ENCODE measurements at places on chromosomes 1 and 21.

DNA sequence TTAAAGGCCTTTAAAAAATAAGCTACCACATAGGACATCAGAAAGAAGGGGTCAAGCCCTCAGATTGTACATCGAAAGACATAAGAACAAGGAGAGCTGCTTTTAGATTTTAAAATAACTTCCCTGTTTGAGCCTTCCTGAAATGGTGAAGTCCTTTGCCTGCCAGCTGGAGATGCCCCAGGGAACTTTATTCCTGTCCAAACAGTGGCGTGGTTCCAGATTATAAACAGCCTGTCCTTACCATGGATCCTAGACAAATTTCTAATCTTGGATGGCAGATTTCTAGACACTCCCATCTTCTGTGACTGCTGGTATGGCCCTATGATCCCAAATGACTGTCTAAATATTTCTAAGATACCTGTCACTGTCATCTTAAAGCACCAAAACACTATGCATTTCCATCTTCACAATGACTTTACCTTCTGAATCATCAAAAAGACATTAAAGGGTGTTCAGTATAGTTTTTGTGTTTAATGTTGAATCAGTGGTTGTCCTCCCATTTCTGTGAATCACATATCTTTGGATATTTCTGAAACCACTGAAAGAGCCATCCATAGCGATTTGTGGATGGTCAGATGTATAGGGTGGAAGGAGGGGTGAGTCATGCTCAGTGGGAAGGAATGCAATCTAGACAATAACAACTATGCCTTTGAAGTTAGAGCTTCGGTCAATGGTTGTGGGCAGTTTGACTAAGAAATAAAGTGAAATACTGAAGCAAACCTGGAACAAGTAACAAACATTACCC is 23.2 kb downstream of the ILDR2 start:
- no peak for DNase-seq

GRCh38 chr1:59266927-59267293 is 30.0 kb upstream of the FGGY start:
- DNase-seq: no peak

DNA sequence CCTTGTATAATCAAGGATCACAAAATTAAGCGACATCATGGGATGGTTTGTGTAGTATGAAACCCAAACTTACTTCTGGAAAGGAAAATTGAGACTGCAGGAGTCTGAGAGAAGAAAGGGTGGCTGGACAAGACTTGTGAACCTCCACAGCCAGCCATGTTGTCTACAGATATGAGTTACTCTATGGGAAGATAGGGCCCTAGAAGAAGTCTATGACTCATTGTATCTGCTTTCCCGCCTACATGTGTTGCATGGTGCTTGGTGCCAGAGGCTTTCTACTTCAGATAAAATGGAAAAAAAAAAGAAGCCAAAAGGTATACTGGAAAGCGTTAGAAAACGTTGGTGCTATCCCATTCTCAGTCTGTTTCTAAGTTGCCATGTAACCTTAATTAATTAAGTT is 18.7 kb upstream of the OR6N2 start:
- DNase-seq: no peak

DNA sequence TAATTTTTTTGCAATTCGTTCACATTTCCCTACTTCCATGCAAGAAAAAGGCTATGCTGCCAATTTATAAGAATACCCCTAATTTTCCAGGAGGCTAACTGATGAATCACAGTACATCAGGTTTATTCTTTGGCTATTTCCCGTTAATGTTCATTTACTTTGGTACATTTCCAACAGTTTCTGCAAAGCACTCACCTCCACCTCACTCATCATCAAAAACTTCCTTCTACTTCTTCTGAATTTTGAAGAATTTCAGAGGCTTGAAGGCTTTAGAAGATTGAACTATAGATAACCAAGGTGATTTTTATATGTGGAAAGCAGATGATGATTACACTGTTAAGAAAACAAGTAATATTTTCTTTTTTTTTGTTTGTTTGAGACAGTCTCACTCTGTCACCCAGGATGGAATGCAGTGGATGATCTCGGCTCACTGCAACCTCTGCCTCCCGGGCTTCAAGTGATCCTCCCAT is 60.5 kb upstream of the HP1BP3 start:
- DNase-seq: no peak

GRCh38 chr1:151885479-151885878 is 23.8 kb downstream of the THEM4 start:
- no peak for DNase-seq

- DNase-seq: no peak
These were observed 165.1 kb upstream of the SNX7 start for GRCh38 chr1:98496256-98496995.

DNA sequence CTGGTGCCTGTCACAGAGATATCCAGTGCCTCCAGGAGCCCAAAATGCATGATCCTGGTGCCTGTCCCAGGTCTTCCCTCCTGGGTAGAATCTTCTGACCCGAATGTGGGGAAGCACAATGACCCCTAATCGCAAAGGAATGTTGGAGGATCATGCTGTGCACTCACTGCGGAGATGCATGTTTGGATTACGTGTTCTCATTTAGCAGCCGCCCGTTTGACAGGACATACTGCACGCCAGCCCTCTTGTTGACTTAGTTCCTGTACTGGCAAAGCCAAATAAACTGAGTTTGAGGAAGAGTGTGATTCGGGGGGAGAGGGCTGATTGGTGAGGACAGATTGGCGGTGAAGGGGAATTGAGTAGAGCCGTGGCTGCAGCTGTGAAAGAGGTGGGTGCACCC is 85.9 kb upstream of the SIM2 start:
- no peak for DNase-seq

GRCh38 chr21:23684431-23684830 is 1922.8 kb downstream of the MRPL39 start:
- no peak for DNase-seq

GRCh38 chr21:44951186-44951915 is 11.5 kb downstream of the SLX9 start:
- DNase-seq: no peak

DNA sequence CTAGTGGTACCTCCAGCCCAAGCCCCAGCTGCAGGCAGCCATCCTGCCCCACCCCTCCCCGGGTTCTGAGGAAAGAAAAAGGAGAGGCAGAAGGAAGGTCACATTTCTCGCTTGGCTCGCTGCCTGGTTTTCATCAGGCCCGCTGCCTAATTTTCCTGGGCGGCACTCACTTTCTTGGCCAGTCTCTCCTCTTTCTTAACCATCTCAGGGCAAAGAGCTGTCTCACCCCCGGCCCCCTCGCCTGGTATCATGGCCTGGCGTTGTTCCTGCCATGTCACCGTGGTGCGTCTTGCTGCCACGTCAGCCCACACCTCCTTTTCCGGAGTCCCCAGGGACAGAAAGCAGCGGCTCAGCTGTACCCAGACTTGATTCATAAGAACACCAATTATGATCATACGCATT is 26.6 kb upstream of the CASZ1 start:
- no peak for DNase-seq

- DNase-seq: no peak
These were observed 31.8 kb downstream of the SDCCAG8 start for GRCh38 chr1:243287652-243288051.

DNA sequence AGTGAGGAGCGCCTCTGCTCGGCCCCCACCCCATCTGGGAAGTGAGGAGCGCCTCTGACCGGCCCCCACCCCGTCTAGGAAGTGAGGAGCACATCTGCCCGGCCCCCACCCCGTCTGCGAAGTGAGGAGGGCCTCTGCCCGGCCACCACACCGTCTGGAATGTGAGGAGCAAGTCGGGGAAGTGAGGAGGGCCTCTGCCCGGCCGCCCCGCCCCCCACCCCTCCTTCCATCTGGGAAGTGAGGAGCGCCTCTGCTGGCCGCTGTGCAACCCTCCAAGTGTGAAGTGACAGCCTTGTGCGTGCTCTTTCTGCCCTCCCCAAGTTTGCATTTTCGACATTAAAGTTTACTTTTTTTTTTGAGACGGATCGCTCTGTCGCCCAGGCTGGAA is 5.1 kb upstream of the ZZZ3 start:
- no peak for DNase-seq

- DNase-seq: no peak
These were observed 1.8 kb downstream of the TXNIP start for GRCh38 chr1:145994391-145995120.

DNA sequence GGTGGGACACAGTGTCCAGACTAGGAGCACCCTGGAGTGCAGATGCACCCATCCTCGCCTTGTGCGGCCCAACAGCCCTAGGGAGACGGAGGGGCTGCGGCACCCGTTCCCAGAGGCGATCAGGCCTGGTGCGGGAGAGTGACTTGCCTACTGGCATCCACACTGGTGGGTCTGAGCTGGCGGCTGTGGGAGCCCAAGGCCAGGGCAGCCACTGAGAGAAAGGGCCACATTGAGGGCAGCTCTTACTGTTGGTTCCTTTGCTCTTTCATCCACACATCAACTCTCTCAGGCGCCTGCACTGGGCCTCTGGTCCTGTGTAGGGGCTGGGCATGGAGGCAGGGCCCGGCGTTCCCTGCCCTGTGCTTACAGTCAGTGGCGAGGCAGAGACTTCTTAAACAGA is 8.6 kb downstream of the PODN start:
- DNase-seq: no peak

GRCh38 chr1:67484492-67484891 is 54.3 kb upstream of the SERBP1 start:
- no peak for DNase-seq

- no peak for DNase-seq
These were observed 22.5 kb upstream of the DPYD start for GRCh38 chr1:97943354-97943753.

- DNase-seq: no peak
These were observed 2.5 kb upstream of the ARL8A start for GRCh38 chr1:202146993-202147392.

DNA sequence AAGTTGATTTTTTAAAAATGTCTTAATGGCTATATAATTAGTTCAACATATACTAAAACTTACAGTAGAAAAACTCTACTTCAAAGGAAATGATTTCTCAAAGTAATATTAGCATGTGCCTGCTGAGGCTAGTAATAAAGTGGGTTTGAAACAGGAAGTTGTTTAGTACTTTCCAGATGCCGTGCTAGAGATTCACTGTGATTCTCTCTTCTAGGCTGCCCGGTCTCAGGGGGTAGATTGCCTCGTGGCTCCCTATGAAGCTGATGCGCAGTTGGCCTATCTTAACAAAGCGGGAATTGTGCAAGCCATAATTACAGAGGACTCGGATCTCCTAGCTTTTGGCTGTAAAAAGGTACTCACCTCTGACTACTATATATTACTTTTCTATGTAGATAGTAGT is 9.1 kb downstream of the EXO1 start:
- DNase-seq: no peak

DNA sequence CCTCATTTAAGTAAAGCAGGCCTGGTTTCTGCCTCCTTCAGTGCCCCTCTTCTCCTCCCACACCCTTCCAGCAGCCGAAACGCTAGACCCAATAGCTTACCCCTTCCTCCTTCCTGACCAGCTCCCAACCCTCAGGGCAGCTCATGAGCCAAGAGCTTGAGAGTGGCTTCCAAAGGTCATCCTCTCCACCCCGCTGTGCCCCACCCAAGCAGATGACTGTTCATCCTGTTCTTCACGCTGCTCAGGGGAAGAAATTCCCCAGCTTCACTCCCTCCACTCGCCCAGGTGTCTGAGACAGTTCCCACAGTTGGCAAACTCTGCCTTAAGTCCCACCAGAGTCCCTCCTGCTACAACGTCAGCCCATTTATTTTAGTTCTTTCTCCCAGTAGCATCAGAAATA is 23.4 kb downstream of the ARHGEF19 start:
- no peak for DNase-seq

GRCh38 chr21:34132926-34133325 is 59.5 kb downstream of the MRPS6 start:
- DNase-seq: no peak

- DNase-seq: no peak
These were observed 34.9 kb upstream of the IVNS1ABP start for GRCh38 chr1:185351734-185352466.

- DNase-seq: no peak
These were observed 94.6 kb upstream of the DAB1 start for GRCh38 chr1:57518496-57518895.

DNA sequence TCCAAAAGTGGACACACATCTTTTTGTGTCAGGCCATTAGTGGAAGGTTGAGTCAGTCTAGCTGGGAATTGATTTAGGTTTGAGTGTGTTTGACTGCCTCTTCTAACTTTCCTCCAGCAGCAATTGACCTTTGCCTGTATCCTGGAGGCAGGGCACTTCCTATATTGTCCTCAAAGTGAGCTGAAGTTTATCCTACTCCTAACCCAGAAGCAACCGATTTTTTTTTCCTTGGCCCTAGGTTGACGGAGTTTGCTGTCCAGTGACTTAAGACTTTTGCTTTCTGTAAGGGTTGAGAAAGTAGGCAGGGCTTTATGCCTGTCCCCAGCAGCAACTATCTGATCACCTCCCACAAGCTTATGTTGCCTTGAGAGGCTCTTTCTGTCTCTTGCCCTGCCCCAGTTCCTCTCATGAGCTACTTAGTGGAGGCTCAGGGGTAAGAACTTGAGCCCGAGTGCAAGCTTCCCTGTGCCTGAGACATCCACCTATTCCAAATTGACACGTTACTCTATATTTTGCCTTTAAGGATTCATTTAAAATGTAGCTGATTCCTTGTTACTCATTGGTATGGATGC is 30.9 kb downstream of the SLC35F3 start:
- DNase-seq: no peak

GRCh38 chr1:37794372-37795339 is 1.0 kb downstream of the MANEAL start:
- no peak for DNase-seq

- DNase-seq: no peak
These were observed 10.3 kb downstream of the GPR37L1 start for GRCh38 chr1:202133001-202133400.

DNA sequence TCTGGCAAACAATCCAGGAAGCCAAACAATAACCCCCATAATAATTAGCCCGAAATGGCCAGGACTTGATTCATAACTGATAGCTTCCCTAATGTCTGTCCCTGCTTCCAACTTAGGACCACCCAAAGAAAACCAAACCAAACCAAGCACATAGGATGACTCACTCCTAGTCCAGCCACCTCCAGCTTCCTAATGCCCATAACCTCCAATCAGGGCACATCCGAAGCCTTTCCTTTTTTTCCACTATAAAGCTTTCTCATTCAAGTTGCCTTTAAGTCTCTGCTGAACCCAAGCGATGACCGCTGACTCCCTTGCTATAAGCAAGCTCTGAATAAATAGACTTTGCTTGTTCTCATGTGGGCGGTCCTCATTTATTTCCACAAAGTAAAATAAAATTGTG is 40.4 kb downstream of the PCNX2 start:
- DNase-seq: no peak

GRCh38 chr1:220458936-220459335 is 69.0 kb upstream of the MARK1 start:
- DNase-seq: no peak

- DNase-seq: no peak
These were observed 64.9 kb downstream of the FGGY start for GRCh38 chr1:59361766-59362165.

GRCh38 chr1:39214021-39214713 is 9.7 kb downstream of the MACF1 start:
- no peak for DNase-seq

DNA sequence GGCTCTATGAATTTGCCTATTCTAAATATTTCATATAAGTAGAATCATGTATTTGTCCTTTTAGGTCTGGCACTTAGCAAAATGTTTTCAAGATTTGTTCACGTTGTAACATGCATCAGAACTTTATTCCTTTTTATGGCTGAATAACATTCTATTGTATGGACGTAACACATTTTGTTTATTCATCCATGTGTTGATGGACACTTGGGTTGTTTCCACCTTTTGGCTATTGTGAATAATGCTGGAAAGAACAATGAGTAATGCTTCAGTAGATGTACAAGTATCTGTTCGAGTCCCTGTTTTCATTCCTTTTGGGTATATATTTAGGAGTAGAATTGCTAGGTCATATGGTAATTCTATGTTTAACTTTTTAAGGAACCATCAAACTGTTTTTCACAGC is 24.7 kb downstream of the SLC35A3 start:
- DNase-seq: no peak

Measured in stimulated activated CD8-positive, alpha-beta memory T cell treated with anti-CD3 and anti-CD28 coated beads, Interleukin-12 subunit alpha, Interleukin-12 subunit beta, amount 100 ng/mL, for 4 hours (primary cell).